Stimulated activated CD4-positive, alpha-beta T cell treated with anti-CD3 and anti-CD28 coated beads, Interleukin-15, amount 100 ng/mL, for 1 hour (primary cell): ENCODE measurements at places on chromosomes 12 and 14.

DNA sequence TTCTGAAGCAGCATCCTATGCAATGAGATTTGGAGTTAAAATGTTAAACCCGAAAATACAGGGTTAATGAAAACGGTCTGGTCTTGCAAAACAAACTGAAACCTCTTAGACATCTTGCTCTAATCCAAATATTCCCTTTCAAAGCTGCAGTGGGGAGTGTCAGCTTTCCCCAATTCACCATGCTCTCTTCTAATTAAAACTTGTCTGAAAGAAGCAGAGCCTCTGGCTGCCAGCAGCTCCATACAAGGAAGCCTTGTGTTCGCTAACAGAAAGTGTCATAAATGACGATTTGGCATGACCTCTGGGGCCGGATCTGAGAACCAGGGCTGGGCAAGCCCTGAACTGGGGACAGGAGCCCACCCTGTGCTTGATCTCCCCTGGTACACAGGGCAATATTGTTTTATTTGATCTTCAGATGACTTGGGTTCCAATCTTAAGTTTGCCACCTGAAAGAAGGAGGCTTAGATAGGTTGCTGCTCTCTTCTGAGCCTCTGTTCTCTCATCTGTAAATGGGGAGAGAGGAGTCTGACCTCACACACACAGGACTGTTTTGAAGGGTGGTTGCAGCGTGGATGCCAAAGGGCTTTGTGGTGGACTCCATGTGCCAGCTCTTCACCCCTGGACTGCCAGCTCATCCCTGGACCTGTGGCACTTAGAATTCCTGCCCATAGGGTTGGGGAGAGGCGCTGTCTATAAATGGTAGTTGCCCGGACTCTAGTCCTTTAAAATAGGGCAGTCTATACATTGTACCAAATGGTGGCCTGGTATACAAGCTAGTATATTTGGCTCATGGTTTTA lies 7.8 kb downstream of the KMT5A start:
- DNase-seq: no peak

DNA sequence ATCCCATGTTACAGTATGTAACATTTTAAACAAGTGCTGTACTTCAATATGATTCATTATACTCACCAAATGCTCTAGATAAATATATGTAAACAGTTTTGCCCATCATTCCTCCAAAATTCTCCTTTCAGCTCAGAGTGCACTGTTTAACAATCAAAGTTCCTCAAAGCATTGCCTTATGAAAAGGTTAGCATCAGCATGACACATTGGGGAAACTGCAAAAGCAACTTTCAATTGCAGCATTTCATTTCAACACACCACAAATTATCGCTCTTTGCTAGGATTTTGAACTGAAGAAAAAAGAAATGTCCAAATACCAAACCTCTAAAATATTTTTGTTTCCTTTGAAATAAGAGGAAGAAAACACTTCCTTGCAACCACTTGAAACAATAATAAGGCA lies 413.2 kb downstream of the FLRT2 start:
- no peak for DNase-seq

DNA sequence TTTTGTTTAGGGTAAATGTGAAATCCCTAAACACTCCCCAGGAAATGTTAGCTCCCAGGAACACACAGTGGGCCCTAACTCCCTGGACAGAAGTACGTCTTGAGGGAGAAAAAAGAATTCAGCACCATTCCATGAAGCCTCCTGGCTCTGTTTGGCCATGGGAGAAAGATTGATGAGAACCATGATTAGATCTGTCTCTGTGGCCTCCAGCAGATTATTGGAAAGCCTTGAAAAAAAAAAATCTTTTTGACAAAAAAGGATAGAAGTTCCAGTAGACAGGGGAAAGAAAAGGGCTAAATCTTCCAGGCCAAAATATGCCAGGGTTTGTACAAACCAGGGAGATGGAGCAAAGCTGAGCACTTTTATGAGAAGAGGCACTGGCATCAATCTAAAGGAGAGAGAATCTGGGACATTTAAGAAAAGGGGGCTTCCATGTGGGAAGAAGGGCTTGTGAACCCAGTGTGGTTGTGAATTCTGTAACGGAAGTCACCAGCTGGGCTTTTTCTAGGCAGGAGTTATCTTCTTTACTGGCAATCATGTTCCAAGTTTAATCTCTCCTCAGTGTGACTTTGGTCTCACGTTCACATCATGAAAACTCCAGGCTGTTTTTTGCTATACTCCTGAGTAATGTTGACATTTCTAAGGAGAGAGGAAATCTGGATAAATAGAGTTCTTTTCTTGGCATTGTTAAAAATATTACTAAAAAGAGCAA lies 426.7 kb downstream of the RAD51B start:
- DNase-seq: no peak

DNA sequence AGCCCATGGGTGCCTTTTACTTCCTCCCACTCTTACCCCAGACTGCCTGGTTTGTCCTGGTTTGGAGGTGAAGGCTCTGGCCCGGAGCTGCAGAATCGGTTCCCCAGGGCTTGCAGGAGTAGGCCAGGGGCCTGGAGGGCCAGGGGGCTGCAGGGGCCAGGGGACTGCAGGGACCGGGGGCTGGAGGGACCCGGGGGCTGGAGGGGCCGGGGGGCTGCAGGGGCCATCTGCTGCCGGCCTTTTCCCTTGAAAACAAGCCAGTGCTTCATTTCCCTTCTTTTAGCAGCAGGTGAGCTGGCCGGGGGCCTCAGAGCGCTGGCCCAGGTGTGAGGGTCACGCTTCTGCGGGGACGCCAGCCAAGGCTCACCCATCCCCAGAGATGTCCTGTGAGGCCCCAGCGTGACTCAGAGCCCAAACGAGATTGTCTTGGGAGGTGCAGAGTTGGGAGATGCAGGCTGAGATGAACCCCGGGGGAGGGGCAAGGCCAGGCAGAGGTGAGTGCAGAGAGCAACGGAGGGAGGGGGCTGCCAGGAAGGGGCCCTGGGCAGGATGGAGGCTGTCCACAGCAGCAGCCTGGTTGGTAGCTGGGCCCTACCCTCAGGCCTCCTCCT lies 154.9 kb downstream of the KIF26A start:
- DNase-seq: no peak

DNA sequence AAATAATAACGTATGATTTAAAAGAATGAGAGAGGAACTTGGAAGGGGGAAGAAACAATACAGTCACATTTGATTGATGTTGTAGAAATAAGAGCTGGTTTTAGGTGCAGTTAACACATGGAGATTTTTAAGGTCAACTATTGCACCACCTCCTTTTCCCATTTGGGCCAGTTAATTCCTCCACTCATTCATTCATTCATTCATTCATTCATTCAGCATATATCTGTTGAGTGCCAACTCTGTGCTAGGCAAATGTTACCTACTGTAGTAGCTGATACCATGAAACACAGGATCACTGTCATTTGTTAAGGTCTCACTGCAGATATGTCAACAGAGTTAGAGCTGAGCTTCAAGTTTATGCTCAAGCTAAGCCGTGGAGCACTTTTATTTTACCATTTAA lies 115.7 kb upstream of the ARID2 start:
- no peak for DNase-seq

DNA sequence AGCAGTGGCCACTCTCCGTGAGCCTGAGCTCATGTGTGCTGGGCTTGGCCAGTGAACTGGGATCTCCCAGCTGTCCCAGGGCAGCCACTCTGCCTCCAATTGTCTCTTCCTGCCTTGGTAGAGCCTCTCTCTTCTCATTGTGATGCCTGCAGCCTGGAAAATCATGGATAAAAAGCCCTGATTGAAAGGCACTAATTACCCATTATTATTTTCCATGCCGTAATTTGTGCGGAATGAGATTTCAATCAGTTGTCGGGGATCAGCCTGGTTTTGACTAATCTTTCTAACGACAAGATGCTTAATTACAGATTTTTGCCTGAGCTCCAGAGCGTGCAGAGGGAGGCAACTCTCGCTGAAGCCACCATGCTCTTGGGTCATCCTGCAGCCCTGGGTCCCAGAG lies 52.7 kb downstream of the ESRRB start:
- no peak for DNase-seq

DNA sequence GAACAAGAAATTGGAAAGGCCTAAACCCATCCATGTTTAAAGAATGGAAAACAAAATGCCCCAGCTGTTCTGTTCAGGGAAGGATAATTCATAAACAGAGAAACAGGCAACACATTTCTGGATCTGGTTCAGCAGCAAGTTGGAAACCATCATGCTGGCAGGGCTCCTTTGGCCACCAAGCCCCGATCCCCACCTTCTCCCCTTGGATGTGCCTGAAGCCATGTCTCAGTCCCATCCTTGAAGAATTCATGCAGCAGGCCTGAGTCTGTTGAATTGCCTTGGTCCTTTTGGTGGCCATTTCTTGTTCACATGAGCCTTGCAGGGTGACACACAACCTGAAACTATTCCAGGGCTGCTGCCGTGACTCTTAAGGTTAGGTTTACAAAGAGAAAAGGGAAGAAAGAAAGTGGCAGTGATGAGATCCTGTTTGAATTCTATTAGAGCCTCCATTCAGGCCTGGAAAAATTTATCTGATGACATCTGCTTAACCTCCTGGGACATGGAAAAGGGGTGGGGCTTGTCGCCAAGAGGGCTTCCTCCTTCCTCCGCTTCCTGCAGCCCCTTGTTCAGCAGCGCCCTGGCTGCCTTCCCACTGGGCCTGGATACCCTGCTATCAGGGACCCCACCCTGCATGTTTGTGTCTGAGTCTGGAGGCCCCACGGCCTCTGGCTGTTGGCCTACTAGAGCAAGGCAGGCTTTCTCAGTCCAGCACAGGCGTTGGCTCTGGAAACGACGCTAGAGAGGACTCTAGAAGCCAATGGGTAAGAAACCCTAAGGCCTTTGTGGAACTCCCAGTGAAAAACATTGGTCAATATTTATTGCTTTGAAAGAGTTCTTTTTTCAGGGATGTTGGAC lies 341.9 kb downstream of the C12orf75 start:
- no peak for DNase-seq

DNA sequence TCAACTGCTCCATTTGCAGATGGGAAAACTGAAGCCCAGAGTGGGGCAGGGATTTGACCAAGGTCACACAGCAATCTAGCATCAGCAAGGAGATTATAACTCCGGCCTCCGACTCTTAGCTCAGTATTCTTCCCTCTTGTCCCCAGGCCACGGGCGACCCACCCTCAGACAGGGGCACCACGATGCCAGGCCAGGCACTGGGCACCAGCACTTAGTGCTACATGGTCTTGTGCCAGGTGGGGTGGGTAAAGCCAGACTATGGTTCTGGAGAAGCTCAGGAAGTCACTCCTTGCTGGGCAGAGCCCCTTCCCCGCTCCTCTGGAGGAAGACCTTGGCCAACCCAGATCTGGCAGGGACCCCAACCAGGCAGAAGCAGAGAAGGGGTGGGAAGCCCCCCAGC lies 41.5 kb downstream of the SYNE3 start:
- no peak for DNase-seq
